CMK (cell line): ENCODE measurements at places on chromosomes 4 and X.

DNA sequence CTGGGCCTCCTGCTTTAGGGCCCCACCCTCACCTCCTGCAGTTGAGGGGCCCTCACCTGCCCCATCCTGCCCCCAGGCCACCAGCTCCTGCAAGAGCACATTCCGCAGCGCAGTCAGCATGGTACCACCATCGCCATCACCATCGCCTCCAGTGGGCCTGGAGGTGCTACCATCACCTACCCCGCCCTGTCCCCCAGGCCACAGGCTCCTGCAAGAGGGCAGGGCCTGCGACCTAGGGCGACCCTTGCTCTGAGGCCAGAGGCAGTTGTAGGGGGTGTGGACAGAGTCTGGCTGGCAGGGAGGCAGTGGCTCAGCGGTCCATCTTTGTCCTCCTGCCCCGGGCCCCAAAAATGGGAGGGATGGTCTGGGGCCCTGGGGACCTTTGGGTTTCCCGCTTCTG is 3.9 kb upstream of the HAUS7 start:
- no peak for DNase-seq

- no peak for DNase-seq
Measured at GRCh38 chr4:129218897-129219296, 122.9 kb downstream of the C4orf33 start.

DNA sequence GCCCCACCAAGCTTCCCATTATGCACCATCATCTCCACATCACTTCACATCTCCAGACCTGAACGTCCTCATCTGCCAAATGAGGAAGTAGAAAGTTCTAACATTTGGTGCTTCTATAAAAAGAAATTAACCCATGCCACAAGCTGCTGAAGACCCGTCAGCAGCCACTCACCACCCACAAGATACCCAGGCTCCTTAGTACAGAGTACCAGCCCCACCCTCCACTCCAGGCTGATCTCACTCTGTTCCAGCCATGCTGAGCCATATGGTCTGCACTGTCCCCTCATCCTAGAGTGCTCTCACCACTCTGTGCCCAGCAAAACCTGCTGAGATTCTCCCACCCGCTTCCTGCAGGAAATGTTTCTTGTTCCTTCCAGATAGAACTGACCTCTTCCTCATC is 240.8 kb upstream of the PPARGC1A start:
- no peak for DNase-seq

DNA sequence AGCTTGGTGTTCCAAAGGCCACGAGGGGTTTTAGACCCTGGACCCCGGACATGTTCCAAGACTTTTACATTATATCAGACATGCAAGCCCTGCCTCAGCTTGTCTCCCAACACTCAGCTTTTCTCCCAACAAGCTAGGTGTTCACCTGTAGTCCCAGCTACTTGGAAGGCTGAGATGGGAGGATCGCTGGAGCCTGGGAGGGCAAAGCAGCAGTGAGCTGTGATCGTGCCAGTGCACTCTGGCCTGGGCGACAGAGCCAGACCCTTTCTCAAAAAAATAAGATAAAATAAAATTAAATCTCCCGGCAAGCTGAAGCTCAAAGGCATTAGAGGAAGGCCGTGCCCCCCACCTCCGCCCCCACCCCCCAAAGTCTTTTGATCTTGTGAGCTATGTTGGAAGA is 13.7 kb downstream of the CTAG1A start:
- DNase-seq: no peak

DNA sequence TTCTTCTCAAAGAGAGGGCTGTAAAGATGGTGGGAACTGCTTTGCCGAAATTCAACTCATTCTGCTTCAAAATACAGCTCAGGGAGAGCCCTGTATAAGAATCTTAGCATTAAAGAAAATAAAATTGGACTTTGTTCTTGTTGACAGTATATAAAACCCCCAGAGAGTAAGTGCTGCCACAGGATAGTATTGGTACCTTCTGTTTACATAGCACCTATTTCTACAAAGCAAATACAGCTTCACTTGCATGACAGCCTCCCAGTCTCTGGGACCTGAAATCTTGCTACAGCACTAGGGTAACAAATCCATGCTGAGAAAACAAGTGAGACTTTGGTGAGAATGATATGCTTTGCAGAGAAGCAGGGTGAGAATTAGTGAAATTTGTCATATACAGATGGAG is 428.6 kb downstream of the ADGRL3 start:
- no peak for DNase-seq

DNA sequence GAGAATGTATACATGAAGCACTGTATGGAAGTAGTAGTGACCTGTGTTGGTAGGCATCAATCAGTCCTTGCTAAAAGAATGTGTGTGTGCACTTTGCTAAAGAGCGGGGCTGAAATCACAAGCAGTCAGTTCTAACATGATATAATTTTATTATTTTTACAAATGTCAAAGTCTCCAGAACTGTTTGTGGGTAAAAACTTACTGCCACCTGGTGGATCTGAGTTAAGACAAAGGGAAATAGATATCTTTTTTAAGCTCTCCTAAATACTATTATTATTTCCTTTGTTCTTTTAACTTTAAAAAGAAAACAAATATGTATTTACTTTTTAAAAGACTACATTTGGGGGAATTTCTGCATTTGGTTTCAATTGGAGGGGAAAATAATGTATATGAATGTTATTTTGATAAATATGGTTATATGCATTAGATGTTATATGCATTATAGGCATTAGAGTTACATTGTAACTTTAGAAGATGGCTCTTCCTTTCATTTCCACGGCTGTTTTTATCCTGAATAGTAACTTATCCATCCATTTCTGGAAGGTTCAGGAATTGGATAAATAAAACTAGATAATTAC is 7.8 kb upstream of the CLOCK start:
- DNase-seq: no peak

DNA sequence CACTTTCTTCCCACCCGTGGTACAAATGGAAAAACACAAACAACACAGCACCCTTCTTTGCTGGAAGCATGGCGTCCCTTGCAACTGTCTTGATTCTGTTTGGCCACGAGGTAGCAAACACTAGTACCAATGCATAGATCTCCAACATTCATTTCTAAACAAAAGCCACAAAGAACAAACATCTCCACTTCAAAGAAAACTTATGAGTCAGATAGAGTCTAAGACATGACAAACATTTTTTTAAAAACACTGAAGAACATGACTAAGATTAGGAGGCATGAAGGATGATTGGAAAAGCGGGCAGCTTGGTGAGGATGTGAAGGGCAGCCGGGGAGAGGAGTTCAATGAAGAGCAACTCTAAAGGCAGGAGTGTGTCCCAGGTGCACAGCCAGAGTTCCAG is 197.6 kb upstream of the FAM9B start:
- no peak for DNase-seq
